ENCODE measurements at places on chromosomes 2 and 18.

GRCh38 chr2:226755631-226756030 lies 44.0 kb downstream of the IRS1 start:
- no peak for DNase-seq

DNA sequence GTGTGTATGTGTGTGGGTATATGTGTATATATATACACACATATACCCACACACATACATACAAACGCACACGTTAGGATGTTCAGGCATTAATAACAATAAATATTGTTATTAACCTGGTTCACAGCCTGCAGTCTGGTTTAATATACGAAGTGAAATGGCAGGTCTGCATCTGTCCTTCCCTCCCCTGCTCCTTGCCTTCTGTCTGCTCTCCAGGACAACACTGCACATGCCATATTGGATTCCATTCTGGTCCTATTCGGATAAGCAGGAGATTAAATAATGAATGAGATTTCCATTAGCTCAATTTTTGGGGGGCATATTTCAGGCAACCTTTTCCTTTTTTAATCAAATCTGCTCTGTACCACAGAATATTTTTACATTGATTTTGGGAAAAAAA lies 158.0 kb downstream of the CELF4 start:
- DNase-seq = no peak

- no peak for DNase-seq
These were observed 54.4 kb downstream of the CWC22 start for GRCh38 chr2:179952658-179953057.

GRCh38 chr2:234676783-234677450 lies 180.0 kb upstream of the ARL4C start:
- no peak for DNase-seq

- DNase-seq = no peak
These were observed 344.0 kb downstream of the ARHGAP15 start for GRCh38 chr2:143473216-143473615.

DNA sequence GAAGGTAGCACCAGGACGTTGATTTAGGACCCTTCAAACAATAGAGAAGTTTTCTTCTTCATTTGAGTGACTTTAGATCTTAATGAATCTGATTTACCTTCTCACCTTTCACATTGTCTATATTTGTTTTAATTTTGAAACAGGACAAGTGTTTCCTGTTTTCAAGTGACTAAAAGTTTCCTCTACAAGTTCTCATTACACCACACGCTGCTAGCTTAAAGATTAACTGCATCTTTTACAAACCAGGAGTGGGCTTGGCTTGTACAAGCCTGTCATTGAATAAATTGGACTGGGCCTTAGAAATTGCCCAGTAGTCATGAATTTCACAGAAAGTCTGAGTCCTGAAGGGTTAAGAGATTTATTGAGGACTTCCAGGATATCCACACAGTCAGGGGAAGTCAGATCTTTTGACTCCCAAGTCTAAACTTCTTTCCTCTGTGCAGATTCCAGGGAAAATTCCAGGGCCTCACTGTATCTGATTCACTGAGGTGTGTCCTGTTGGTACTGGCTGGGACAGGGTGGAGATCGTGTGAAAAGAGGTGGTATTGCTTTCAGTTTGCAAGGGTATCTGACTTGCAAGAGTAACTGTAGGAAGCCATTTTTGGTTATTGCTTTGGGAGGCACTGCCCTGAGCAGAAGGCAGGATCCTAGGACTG lies 3.4 kb downstream of the SGPP2 start:
- DNase-seq = no peak

- DNase-seq = no peak
These were observed 42.4 kb downstream of the SLC14A2 start for GRCh38 chr18:45657357-45658335.

- peak; percentile 59 for DNase-seq
These were observed 38.4 kb downstream of the EIF4E2 start for GRCh38 chr2:232588680-232589585.

GRCh38 chr18:37403100-37403781 lies 162.4 kb downstream of the CELF4 start:
- peak; percentile 78 for DNase-seq

GRCh38 chr2:11465110-11465484 lies 864 bp downstream of the E2F6 start:
- no peak for DNase-seq

DNA sequence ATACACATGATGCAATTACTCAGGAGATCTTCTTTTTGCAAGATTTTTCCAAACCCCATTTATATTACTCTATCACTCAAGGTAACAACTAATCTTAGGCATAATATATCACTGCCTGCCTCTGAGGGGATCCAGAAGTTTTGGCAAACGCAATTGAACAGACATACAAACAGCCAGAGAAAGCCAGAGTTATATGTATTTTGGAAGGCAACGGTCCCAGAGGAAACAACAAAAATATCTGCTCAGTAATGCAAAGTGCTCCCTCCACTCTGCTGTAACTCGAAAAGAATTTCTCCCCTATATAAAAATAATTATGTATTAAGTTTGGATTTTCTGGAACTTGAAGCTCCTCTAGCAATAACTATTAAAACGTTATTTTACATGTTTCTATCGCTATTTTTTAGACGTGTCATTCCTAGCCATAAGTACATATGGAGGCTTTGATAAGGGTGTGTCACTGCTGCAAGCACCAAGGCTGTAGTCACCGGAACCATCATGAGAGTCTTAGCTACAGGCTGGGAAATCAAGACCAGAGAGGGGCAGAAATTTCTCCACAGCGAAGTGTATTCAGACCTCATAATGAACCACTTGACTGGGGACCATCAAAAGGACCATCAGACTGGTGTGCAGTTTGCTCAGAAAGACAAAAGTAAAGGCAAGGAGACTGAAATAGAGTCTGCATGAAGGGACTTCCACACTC lies 3.7 kb upstream of the GKN1 start:
- DNase-seq = no peak

Data from NCI-H446 (cell line).